ENCODE measurements at places on chromosomes 16 and 17. TPM values are rescaled to one million over a fixed set of nuclear protein-coding genes. Genes with fewer than 3 reads are reported as not detected.

The KLHL10 gene
- total RNA-seq: not detected

The HOXB8 gene
- total RNA-seq: not detected

The CCL16 gene
- not detected for total RNA-seq

DNA sequence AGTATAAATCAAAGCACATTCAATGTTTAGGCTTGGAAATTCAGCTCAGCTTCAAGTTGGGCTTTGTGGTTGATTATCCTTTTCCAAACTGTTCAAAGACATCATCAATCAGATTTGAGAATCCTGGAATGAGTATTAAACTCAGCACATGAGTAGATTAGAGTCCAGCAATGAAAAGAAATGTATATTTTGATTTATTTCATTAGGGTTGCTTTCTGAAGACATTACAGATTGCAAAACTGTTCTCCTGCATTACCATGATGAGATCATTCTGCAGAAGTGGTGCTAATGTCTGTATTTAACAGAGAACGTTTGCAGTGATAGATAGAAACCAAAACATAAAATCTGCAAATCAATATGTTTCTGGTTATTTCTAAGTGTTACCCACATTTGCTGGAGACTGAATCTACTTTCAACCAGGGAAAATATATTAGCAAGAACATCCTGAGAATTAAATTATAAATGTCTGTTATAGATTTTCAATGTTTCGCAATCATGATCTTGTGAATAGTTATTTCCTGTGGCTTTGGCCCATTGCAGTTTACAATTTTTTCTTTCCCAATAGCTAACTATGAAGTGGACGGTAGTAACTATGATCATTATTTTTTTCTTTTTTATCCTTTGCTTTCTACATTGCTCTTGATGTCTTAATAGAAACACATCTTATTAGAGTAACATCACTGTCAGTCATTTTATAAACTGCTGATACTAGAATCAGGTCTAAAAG, 1125.7 kb upstream of the GOT2 start:
- no peak for DNase-seq

Data from natural killer cell treated with Interleukin-12 subunit alpha and Interleukin-12 subunit beta and Interleukin-15 and Interleukin-18, amount 100 ng/mL, for 72 hours (primary cell).